Transverse colon (tissue), 4 donors: ENCODE measurements at places on chromosomes 7 and 10. TPM values are rescaled to one million over a fixed set of nuclear protein-coding genes. Genes with fewer than 3 reads are reported as not detected.
A peak's percentile ranks its signal among the peaks of the same experiment; 100 is the strongest.

DNA sequence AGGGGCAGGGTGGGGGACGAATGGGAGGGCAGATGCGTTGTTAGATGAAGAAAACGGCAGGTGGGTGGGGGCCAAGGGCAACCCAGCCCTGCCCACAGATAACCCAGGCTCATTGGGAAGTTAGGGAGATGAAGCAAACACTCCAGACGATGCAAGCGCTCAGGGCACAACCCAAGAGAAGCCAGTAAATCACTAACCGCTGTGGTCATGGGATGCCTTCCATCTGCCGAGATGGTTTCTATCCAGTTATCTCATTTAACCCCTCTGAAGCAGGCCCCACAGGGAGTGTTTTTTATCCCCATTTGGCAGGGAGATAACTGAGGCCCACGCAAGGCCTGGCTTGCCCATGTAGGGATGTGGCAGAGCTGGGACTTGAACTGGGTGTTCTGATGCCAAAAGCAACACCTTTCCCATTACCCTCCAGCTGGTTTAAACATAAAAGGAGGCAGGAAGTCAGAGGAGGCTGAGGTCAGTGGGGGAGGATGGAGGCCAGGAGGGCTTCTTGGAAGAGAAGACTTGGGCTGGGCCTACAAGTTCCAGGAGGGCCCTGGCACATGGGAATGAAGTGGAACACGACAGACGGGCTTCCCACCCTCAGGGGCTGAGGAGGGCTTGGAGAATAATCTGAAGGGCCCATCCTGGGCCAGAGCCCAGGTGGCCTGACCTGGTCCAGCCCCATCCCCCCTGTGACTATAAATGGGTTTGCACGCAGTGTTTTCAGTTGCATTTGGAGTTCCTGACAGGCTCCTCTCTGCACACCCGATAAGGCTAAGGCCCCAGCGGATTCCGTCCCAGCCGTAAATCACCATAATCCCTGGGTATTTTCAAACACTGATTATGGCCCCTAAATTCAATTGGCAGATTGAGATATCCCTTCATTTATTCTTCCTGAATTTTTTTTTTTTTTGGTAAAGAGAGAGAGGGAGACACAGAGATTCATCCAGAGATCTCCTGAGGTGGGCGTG, 80.9 kb downstream of the NEURL1 start:
- no peak for DNase-seq

GRCh38 chr10:43409385-43410109, 561 bp upstream of the HNRNPF start:
- peak; percentile 69 for DNase-seq

- DNase-seq = no peak
Measured at GRCh38 chr7:122303531-122304318, 825 bp downstream of the FEZF1 start.

DNA sequence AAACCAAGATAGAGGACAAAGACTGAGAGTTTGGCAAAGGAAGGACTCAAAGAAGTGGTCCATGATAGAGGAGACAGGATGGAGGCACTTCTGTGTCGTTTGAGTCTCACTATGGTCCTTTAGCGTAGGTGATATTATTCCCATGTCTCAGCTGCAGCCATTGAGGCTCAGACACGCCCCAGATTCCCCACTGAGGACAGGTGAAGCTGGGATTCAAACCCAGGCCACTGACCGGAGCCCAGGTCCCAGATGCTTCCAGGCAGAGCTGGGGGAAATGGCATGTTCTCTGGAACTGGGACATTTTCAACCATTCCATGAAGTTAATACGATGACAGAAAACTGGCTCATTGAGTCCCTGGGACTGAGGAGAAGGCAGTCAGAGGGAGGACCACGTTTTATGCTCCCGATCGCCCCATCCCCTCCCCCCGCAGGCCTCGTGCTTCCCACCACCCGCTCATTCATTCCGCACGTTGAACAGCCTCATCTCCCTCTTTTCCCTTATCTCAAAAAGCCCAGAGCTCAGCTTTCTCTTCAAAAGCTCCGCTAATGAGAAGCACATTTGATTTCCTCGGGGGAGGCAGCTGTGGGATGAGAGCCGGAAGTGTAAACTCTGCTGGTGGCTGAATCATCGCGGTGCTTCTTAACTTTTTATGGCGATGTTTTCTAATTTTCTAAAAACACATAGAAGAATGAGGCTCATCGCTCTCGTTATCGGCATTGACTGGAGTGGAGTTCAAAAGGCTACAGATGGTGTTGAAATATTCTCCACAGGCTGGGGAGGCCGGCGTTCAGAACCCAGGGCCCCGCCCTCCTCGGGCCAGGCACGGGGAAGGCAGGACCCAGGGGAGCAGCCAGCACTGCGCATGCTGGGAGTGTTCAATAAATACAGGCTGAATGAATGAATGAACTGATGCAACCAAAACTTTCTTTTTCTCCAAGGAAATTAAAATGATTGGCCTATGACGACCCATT, 64.0 kb downstream of the OAT start:
- DNase-seq = peak; percentile 33

GRCh38 chr7:18555120-18555519, 59.6 kb downstream of the HDAC9 start:
- no peak for DNase-seq

DNA sequence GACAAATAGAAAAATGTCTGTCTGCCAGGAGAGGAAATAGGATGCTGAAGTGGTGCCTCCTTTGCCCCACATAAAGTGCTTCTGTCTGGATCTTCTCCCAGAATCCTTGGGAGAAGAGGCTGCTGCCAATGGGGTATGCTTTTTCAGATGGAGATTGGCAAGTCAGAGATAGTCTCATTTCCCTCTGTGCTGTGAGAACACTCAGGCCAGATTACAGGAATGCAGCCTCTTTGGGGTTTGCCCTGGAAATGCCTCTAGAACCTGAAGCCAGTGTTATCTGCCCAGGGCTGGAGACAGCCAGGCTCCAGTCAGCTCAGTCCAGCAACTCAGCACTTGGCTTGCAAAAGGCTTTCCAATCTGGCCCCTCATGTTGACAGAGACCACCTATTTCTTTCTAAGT, 119.1 kb upstream of the PHYHIPL start:
- DNase-seq = no peak

DNA sequence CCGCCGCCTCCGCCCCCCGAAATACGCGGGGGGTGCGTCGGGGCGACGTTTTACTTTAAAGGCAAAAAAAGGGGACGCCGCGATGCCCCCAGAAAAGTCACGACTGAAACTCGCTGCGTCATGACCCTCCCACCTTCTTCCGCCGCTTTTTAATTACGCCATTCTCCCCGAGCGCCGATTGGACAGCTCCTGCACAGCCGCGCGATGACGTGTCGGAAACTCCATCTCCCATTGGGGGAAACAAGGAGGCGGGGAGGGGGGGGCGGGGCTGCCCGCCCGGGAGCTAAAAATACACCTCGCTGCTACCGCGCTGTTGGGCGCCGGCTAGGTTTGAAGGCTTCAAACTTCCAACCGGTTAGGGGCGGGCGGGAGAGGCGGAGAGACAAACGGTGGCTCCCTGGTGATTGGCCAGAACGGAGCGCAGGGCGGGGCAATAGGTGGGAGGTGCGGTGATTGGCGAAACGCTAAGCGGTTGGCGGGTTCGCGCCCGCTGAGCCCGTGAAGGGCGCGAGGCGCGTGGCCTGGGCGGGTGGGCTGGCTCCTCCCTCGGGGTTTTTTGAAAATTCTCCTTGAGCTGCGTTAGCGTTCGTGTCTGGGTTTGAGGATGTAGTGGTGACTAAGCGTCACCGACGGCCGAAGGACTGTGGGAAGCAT, at the start of gene RHEB:
TSS of gene RHEB (minus strand) at position 131 of the 654 bp plus-strand sequence. CDS start 384 bp downstream, outside the sequence.
- peak; percentile 99 for DNase-seq

DNA sequence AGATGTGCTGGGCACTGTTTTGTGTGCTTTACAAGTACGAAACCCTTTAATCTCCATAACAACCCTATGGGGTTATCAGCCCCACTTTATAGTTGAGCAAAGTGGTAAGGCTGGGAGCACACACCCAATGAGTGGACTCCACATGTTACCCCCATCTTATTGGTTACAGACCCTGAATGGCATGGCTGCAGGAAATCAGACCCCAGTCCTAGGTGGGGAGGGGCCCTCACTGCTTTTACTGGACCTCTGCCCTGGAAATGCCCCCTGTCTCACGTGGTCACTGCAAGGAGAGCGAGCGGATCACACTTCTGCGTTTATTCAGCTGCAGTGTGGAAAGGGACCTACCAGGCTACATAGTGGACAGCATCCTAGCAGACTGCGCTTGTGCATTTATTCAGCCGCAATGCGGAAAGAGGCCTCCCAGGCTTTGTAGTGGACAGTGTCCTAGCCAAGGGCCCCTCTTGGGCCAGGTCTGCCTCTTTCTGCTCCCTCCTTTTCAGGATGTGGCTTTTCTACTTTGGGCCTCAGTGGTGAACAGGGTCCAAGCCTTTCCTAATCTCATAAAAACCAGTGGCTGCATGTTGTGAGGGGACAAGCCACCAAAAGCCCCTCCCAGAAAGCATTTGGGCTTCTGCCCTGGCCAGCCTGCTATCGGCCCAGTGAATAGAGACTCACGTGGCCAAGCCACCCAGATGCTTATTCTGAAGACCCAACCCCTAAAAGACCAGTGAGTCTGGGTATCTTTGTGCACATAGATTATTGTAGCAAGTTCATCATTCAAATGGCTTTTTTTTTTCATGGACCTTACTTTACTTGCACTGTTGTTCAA, 405.7 kb upstream of the RNF32 start:
- DNase-seq = no peak

GRCh38 chr10:101725296-101726114, 30.5 kb upstream of the FBXW4 start:
- DNase-seq = peak; percentile 45

DNA sequence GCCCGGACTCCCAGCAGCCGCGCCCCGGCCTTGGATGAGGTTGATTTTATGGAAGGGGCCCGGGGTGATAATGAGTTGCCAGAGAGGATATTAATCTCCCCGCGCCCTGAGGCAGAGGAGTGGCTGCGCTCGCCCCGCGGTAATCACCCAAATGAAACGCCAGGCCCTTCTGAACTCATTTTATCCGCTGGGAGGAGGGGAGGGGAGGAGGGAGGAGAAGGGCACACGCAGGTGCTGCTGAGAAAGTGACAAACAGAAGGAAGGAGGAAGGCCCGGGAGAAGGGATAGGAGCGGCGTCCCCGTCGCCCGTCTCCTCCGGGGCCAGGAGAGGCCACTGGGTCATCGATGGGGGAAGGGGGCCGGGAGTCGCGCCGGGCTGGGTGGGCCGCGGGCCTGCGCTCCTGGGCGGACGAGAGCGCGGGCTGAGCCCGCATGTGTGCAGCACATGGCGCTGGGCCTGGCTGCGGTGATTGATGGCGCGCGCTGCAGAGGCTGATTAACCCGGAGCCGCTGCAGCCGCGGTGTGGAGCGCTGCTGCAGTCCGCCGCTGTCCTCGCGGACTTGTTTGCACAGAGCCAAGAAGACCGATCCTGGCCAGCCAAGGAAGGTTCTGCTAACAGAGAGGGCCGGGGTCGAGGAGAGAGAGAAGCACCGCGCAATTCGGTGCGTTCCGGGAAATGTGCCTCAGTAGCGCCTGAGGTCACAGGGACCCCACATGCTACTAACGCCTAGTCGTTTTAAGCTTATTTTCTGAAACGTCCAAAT, 6.5 kb downstream of the MNX1 start:
- DNase-seq = peak; percentile 82

- no peak for DNase-seq
Measured at GRCh38 chr10:109862738-109863137, 60.6 kb downstream of the XPNPEP1 start.

GRCh38 chr7:45073031-45073785, 15.6 kb downstream of the NACAD start:
- DNase-seq = no peak

DNA sequence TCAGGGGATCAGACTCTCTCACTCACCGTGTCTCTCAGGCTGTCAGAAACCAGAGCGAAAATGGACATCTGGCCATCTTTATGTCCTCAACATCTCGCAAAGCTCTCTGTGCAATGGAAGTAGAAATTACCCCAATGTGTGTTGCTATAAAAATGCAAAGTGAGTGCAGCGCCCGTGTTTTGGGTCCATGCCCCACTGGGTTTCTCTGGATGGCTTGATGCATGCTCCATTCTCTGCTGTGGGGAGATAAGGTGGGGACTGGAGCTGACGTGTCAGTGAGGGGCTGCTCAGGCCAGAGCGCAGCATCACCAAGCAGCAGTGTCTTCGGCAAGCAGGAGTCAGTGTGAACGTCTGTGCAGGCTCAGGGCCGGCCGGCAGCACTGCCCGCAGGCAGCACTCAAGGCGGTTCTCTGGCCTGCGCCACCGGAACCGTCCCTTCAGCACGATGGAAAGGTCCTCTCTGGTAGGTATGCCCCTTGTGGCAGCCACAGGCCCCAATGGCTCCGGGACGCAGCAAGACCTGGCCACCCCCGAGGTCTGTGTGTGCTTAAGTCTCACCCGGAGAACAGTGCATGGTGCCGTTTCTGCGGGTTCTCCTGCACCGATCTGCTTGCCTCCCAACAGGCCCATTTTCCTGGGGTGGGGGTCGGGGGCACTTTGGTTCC, 30.2 kb downstream of the WDR86 start:
- no peak for DNase-seq

- DNase-seq = no peak
Measured at GRCh38 chr10:650441-650851, 39.0 kb downstream of the DIP2C start.

- no peak for DNase-seq
Measured at GRCh38 chr7:28481091-28481926, 69.0 kb downstream of the CREB5 start.

GRCh38 chr10:47078393-47079203, 167.4 kb downstream of the PTPN20 start:
- no peak for DNase-seq

DNA sequence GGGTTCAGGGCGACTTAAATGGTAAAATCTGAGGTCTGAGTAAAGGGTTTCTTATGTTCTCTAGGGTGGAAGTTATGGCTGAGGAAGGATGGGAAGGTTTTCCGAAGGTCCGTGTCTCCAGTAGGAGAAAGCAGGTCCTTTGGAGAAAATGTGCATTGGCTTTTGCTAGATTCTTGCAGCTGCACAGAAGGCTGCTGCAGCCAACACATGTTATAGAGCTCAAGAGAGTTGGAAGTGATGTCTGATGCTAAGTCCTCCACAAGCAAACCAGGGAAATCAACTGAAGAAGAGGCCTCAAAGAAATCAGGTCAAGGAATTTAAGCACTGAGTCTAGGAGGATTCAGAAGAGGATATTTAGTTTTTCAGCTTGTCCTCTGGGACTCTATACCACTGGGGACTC, 404.6 kb downstream of the LRMDA start:
- no peak for DNase-seq

DNA sequence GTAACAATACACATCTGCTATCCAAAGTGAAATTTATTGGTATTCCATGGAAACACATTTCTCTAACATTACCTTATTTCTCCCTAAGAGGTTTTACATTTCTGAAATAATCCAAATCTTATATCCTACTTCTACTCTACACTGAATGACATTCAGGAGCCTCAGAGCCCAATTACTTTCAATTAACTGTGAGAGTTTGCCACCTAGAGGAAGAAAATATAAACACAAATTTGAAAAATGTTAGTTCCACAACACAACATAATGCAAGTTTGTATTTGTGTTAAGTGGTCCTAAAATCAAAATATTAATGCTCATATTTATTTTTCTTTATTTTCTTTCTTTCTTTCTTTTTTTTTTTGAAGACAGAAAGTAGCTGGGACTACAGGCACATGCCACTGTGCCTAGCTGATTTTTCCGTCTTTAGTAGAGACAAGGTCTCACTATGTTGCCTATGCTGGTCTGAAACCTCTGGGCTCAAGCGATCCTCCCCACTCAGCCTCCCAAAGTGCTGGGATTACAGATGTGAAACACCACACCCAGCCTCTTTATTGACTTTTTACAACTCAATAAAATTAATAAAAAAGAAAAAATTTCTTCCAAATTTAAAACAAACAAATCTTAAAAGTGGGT, 46.0 kb downstream of the ATAD1 start:
- DNase-seq = no peak

CCDC136 gene
- 12.4 TPM for total RNA-seq

ZNF862 gene
- total RNA-seq = 22.1 TPM

AGAP9 gene
- 2.0 TPM for total RNA-seq

IL15RA gene
- total RNA-seq = 58.1 TPM

ITPRID1 gene
- 3.0 TPM for total RNA-seq

FLNC gene
- 21.3 TPM for total RNA-seq

CPXM2 gene
- total RNA-seq = 10.2 TPM
